ENCODE measurements at places on chromosomes 3 and 15. TPM values are rescaled to one million over a fixed set of nuclear protein-coding genes. Genes with fewer than 3 reads are reported as not detected.

CD200R1L gene
- total RNA-seq, result not detected

DNA sequence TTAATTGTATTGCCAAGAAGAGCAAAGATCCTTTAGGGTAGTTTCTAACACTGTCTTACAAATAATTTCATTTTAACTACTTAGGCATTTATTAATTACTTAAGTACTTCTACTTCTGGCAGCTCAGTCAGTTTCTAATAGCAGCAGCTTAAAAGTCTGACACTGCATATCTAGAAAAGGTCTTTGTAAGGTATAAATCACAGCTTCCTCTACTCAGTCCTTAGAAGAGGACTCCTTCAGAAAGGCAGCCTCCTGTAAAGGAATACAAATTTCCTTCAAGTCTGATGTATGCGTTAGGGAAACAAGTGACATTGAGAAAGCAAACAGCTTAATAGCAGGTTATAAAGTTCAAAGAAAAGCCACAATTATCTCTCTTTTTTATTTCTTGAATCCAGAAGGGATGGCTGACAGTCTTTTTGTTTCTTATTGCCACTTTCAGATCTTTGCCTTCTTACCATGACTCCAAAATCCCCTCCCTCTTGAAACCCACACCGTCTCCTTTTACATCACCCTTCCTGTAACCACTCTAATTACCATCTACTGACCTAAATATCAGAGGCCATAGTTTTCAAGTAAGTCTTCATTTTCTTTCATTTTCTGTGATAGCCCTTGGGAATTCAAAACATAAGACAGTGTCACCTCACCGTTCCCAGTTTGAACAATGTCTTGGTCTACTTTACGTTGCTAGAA is 109.5 kb downstream of the CGGBP1 start:
- no peak overlapping the region for H3K27ac ChIP-seq
- H3K4me1 ChIP-seq, result no peaks in the 10 kb centered on the region
- no peaks in the 10 kb centered on the region for H3K27me3 ChIP-seq
- no peak overlapping the region for H3K4me3 ChIP-seq

- DNase-seq, result no peak
- H3K27ac ChIP-seq, result no peak overlapping the region
- no peaks in the 10 kb centered on the region for H3K36me3 ChIP-seq
- no peaks in the 10 kb centered on the region for H3K27me3 ChIP-seq
- H3K4me1 ChIP-seq, result no peaks in the 10 kb centered on the region
- no peak overlapping the region for H3K4me3 ChIP-seq
These were observed 4.1 kb upstream of the CLPX start for GRCh38 chr15:65189102-65189740.

RCCD1 gene
- 8.6 TPM for total RNA-seq

DNA sequence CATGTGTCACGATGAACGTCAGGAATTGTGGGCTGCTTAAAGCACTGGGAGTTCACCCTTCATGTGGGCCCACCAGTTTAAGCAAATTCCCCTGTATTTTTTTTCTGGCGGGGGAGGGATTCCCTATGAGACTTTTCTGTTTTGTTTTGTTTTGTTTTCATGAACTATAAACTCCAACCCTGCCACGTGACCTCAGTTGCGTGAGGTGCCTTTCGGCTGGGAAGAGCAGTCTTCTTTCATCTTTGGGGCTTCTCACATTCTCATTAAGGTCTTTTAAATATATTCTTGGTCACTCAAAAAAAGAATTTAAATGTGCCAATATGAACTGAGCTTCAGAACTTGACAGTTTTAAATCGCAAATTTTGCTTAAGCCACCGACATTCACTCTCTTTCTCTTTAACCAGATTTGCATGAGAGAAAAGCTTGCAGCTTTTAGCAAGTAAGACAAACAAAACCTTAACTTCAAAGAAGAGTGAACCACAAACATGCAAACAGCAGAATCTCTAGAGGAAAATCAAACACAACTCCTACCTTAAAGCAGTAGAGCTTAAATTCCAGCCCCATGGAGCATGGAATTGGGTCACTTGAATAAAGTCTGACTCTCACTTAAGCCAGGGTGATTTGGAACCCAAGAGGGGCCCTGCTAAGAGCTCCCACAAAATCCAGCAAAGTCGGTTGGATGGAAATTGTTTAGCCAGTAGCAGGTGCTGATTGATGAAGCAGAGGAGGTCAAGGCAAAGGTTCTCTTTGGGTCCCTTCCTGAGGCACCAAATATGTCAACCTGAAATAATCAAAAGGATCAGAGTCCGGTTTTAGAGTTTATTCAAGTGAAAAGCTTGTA is 699.8 kb upstream of the GBE1 start:
- H3K27me3 ChIP-seq, result no peaks in the 10 kb centered on the region
- H3K4me1 ChIP-seq, result no peaks in the 10 kb centered on the region
- DNase-seq, result no peak
- H3K36me3 ChIP-seq, result no peaks in the 10 kb centered on the region
- no peak overlapping the region for H3K27ac ChIP-seq

DNA sequence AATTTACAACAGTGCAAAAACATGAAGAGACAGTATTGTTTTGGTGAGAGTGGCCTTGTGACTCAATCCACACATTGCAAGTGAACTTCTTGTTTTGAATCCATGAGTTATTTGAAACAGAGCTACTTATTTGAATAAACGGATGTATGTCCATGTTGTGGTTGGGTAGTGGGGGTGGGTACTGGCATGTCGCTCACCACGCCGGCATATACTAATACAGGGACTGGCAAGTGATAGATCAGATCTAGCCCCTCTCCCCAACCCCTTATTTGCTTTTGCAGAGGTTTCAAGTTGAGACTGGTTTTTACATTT is 83.8 kb downstream of the EDEM1 start:
- no peaks in the 10 kb centered on the region for H3K36me3 ChIP-seq
- no peaks in the 10 kb centered on the region for H3K27me3 ChIP-seq
- no peaks in the 10 kb centered on the region for H3K4me1 ChIP-seq
- no peak overlapping the region for H3K4me3 ChIP-seq
- no peak overlapping the region for H3K27ac ChIP-seq
- DNase-seq, result no peak

DNAH12 gene
- total RNA-seq, result 0.95 TPM

- no peaks in the 10 kb centered on the region for H3K27me3 ChIP-seq
- no peak overlapping the region for H3K4me3 ChIP-seq
- H3K27ac ChIP-seq, result no peak overlapping the region
- DNase-seq, result no peak
These were observed 13.5 kb upstream of the GRAMD1C start for GRCh38 chr3:113825090-113825489.

Measured in thoracic aorta (tissue), 2 donors.